Right renal cortex interstitium (tissue), 3 donors: ENCODE measurements at places on chromosomes 3 and 15.

- DNase-seq = no peak
Measured at GRCh38 chr3:120419797-120420196, 31.0 kb downstream of the FSTL1 start.

DNA sequence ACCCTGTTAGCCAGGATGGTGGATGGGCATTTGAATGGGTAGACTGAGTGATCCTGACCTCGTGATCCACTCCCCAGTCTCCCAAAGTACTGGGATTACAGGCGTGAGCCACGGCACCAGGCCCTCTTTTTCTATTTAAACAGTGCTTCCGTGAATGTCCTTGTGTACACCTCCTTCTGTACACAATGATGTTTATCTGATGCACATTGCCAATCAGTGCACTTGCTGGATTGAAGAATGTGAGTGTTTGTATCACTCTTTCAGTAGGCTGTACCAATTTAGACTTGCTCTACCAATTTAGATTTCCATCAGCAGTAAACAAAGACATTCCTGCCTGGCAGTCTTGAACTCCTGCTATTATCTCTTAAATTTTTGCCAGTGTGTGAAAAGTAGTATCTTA, 8.9 kb upstream of the ZNF619 start:
- no peak for DNase-seq

DNA sequence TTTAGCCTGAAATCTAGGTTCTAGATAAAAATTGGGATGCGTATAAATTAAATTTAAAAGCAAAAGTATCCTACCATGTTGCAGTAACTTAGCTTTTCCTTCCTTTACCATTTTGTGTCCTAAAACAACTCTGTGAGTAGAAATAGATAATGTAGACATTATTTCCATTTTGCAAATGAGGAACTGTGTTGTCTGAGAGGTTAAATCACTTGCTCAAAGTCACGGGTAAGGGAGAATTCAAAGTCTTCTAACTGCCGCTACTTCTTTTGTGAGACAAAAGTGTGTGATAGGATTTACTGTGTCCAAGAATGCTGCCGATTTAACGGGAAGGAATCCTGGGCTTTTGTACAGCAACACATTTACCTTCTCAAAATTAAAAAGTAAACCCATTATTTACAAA, 40.7 kb downstream of the MYO1E start:
- no peak for DNase-seq

DNA sequence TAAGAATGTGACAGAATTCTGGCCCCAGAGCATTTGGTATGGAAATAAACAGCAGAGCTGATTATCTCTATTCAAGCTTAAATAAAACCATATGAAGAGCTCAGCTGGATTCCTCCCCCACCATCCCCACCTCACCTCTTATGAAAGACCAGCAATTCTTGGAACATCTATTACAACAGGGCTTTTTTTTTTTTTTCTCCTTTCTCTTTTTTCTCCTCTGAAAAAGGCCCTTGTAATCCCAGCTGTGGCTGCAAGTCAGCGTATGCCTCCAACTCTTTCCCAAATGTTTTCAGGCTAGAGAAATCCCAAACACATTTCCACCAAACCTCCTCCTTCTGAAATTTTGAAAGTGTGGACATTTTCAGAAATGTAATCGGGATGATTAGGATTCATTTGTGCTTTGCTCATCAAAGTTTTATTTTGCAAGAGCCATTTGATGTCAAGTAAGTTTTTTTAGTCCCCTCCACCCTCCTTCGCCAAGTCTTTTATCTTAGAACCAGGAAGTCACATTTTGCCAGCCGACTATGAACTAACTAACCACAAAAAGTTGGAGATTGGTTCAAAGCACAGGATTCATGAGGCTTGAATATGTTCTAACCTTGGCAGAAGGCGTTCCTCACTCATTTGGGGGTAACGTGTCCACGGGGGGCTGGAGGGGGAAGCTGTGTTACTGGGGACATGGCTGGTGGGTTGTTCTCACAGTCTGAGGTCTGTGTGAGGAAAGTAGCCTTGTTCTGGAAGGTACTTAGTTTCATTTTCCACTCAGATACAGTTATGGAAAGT, 142.0 kb upstream of the PDZRN3 start:
- no peak for DNase-seq

DNA sequence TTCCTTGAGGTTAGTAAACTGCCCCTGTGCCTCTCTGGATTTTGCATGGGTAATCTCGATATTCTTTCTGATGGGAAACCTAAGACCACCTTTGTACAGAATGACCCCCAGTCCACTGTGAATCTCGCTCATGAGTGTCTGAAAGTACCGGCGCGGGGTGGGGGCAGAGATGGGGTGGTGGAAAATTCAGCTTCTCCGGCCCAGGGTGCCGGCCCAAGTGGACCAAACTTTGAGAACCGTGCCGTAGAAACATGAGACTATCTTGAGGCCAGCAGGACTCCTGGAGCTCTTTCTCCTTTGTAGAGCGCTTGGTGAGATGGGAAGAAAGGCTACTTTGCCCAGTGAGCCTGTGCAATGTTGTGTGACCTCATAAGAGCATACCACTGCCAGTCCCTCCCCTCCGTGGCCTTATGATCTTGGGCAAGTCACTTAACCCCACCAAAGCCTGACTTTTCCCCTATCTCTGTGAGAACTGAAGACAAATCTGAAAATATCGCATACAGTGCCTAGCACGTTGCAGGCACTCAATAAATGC, 40.4 kb upstream of the VEPH1 start:
- no peak for DNase-seq

DNA sequence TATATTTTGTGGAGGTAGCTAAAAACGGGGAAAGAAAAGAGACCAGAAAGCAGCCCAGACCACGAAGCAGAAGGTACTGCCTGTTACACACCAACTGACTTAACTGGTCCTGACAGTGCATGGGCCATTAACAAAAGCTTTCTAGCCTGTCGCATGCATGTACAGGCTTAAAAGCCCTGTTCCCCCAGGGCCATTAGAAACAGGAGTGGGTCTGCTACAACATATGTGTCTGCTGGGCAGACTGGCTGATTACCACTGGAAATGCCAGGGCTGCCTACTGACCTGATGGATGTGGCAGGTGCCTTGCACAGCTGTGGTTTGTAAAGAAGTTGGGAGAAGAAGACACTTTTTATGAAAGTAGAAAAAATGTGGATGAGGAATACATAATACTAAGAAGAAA, 137.4 kb downstream of the GAP43 start:
- no peak for DNase-seq

DNA sequence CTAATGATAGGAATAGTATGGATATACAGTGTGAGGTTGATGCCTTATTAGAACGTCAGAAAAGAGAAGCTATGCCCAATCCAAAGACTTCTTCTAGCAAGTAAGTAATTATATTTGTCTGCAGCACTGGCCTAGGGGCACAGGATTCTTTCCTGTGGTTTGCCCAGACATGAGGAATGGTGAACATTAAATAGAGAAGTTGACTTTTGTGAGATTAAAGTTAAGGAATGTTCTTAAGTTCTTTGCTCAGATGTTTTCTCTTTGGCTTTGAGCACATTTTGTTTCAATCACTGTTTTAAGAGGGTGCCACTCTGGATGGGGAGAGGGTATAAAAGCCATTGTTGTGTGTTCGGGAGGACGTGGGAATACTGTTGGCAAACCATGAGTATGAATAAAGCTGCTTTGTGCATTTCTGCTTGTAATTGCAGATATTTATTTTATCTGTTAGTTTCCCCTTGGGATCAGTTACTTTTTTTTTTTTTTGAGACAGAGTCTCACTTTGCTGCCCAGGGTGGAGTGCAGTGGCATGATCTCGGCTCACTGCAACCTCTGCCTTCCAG, 8.3 kb downstream of the KIF23 start:
- no peak for DNase-seq

- DNase-seq = peak; percentile 41
Measured at GRCh38 chr3:198080521-198081384, 120.7 kb downstream of the LMLN start.

- DNase-seq = no peak
Measured at GRCh38 chr3:146091397-146091796, 69.6 kb downstream of the PLOD2 start.

DNA sequence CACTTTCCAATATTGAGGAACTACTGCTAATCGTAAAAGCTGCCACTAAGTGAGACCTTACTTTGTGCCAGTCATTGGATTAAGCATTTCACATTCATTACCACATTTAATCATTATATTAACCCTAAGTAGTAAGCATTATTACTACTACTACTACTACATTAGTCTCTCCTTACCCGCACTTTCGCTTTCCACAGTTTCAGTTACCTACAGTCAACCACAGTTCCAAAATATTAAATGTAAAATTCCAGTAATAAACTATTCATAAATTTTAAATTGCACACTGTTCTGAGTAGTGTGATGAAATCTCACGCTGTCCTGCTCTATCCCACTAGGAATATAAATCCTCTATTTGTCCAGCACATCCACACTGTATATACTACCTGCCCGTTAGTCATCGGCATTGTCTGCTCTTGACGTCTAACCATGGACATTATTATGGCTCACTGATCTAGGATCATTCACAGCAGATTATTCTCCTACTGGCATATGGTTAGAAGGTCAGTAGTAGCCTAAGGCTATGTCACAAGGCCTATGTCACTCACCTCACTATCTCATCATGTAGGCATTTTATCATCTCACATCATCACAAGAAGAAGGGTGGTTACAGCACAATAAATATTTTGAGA, 121.1 kb downstream of the GSK3B start:
- no peak for DNase-seq

- DNase-seq = no peak
Measured at GRCh38 chr3:71962561-71963240, 177.8 kb upstream of the PROK2 start.

DNA sequence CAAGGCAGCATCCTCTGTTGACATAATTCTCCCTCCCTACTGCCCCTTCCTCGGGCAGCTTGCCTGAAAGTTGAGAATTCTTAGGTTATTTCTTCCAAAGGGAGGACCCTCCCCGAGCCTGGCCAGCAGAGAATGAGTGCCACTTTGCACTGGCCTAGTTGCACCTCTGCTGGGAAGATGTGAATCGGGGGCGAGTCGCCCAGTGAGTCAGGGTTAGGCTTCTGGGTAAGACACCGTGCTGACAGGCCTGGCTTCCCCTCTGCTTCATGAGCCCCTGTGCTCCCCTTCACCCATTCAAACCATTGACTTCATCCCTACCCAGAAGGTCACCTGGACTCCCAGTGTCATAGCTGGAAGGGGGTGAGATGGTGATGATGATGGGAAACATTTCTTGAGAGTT, 82.3 kb downstream of the AAGAB start:
- DNase-seq = no peak

DNA sequence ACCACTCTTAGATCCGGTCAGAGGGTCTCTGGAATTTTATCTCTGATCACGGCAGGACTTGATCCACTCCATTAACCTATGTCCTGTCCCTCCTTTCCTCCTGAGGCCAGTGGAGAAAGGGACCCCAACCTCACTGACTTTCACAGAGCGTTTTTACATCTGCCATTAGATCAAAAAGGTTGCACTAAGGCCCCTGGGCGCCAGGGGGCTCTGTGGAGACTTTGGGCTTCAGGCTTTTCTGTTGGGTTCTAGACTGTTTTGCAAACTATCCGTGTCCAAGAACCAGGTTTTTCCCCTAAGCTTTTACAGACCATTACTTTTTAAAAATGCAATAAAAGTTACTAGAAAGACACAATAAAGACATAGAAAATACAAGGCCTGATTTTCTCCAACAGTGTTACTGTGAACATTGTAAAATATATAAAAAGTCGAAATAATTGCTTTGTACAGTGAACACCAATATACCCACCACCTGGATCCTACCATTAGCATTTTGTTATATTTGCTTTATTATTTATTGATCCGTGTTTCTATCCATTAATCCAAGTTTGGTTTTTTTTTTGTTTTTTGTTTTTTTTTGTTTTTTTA, 159.7 kb downstream of the POLR2M start:
- DNase-seq = peak; percentile 7

- DNase-seq = no peak
Measured at GRCh38 chr3:197006446-197006845, 23.2 kb downstream of the MELTF start.

DNA sequence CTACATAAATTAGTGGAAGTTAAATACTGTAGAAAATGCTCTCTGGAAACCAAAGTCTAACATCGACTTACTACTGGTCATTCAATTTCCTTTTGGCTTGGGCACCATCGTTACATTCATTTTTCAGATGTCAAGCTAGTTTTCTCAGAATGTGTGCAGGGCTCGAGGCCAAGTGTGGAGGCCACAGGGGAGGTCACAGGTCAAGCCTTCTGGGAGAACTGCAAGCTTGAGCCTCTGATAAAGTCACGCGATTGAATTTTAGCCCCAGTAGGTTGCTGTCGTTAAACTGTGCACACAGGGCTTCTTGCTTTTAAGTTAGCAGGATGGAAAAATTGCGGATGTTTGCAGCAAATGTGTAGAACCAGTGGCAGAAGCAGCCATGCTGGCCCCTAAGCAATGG, 182.2 kb downstream of the APBA2 start:
- no peak for DNase-seq

DNA sequence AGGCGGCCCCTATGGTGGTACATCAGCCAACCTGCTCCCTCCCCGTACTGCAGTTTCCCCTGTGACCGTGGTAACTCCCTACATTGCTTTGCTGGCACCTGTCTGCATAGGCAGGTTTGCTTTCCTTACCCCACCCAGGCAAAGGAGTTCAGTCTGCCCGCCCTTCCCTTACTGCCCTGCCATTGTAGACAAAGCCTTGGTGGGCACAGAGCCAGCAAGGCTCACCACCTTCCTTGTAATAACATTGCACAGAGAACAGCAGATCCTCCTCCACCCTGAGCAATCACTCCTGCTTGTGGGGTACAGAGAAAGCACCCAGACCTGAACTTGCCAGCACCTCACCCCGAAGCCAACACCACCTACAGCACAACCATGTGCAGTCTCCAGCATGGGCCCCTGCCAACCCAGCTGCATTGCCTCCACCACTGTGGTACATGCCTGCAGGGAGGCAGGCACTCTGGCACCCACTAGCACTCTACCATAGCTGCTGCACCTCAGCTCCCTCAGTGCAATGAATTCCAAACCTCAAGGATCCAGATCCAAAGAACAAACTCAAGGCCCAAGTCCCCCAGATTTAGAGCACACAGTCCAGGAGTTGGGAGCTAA, 192.7 kb upstream of the KCNMB2 start:
- no peak for DNase-seq

GRCh38 chr3:45537616-45537969, 57.0 kb upstream of the LIMD1 start:
- DNase-seq = no peak

DNA sequence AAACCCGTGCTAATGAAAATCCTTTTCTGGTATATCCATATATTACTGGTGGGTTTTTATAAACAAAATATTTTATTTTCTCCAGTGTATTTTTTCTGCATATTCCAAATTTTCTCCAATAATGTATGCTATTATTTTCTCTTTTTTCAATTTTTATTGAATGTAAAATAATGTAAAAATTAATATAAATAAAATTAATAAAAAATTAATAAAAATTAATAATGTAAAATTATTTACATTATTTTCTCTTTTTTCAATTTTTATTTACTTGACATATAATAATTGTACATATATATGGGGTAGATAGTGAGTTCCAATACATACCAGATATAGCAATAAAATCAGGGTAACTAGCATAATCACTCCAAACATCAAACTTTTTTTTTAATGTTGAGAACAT, 56.4 kb downstream of the OXSM start:
- no peak for DNase-seq
